Cortex of kidney (tissue), 1 donor: ENCODE measurements at places on chromosomes 7 and 10.

GRCh38 chr10:74871595-74872382 lies 45.4 kb downstream of the KAT6B start:
- DNase-seq: no peak

- DNase-seq: no peak
Observed at GRCh38 chr10:78419481-78420265, 386.0 kb downstream of the RPS24 start.

- DNase-seq: no peak
Observed at GRCh38 chr10:119209035-119209735, 1.8 kb downstream of the GRK5 start.

DNA sequence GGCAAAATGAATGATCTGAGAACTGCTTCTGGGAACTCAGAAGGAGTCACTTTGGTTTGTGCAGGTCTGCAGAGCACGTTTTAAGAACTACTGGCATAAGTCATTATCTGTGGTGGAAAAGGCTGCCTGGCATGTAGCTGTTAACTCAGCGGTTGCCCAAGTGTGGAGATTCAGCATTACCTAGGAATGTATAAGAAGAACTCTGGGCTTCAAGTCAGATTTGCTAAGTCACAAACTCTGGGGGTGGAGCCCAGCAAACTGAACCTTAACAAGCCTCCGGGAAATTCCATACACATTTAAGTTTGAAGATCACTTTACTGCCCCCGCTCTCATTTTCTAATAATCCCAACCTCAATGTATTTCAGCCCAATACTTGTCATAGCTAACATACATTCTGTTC lies 31.1 kb downstream of the PLXDC2 start:
- DNase-seq: no peak

DNA sequence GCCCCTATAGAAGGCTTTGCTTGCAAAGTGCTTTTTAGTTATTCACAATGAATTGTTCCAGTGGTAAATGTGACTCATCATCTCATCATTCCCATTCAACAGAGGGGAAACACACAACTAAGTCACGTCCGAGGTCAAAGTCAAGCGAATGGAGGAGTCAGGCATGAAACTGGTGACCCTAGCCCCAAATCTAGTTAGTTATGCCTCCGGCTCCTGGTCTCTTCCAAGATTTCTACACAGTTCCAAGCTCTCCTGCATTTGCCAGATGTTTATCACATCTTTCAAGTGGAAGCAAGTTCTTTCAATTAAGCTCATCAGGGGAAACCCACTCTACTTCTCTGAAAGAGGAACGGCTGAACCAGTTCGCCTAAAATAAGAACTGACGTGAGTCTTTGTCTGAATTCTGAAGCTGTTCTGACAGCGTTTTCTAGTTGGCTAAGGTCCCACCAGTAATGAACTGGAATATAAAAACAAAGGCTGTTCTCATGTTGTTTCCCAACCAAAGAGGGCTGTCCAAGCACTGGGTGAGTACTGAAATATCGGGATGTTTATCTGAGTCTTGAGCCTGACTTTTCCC lies 140.9 kb upstream of the NRBF2 start:
- DNase-seq: no peak

DNA sequence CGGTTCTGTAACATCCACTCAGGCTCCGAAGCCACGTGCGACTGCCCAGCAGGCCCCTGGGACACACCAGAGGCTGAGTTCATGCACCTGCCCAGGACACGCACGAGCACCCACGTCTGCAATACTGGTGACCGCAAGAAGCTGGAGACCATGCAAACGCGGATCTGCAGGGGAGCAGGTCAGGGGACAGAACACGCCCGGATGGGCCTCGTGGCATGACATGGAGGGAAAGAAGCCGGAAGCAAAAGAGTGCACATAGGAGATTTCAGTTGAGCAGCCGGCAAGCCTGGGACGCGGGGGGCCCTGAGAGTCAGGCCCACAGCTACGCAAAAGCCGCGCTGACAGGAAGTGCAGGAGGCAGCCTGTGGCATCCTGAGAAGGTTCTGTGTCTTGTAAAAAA lies 73.7 kb downstream of the FOXL3 start:
- DNase-seq: no peak

DNA sequence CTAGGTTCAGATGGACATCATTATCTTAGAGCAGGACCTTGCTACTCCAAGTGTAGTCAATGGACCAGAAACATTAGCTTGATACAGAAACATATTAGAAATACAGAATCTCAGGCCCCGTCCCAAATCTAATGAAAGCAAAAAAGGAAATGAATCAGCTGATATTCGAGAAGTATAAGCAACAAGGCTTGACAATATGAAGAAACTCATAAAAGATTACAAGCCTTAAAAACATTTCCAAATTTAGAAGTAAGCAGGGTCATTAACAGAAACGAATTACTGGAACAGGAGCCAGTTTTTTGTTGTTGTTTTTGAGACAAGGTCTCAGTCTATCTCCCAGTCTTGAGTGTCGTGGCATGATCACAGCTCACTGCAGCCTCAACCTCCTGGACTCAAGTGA lies 40.5 kb upstream of the GSAP start:
- DNase-seq: no peak

- DNase-seq: no peak
Observed at GRCh38 chr7:91031757-91032156, 232.5 kb upstream of the FZD1 start.

GRCh38 chr7:132065193-132065988 lies 509.0 kb upstream of the PODXL start:
- no peak for DNase-seq

DNA sequence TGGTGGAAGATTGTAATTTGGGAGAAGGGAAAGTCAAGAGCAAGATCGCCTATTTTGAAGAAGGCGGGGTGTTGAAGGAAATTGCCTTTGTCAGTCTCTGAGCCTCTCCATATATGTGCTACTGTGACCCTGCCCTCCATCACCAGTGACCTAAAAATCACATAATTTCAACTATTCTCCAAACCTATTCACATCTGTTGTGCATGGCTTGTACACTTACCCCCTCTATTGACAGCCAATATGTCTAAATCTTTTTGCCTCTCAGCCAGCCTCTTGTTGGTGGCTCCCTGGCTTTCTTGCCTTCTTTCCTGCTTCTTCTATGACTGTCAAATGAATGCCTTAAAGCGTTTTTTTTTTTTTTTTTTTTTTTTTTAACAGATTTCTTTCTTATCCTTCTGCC lies 295.6 kb downstream of the AUTS2 start:
- no peak for DNase-seq

DNA sequence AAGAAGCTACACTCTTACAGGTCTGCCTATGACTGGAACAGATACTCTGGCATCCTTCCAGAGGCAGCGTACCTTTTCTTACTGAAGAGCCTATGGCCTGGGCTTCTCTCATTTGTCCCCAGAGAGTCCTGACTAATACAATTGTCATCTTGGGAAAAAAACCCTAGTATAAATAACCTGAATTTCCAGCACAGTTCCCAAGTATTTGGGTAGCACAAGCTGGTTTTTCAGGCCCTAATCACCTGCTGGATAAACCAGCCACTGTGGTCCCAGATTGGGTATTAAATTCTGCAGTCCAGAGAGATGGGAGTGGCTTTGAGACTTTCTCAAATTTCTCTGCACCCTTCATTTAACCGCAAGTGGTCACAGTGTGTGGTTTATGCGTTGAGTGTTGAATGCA lies 186.8 kb upstream of the NEBL start:
- DNase-seq: no peak

DNA sequence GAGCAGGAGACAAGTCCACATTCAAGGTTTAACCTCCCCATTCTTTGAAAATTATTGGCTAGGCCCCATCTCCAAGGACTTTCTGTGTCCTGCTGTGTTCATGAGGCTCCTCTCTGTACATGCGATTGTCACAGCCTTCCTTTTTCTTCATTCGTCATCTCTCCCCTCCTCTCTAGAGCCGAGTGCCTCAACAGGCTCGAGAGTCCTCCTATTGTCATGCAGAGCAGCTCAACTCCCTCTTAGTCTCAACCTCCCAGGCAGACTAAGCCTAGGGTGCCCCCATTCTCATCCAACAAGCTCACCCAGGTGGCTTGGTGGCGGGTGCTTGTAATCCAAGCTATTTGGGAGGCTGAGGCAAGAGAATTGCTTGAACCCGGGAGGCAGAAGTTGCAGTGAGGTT lies 35.1 kb upstream of the SAMD8 start:
- no peak for DNase-seq

DNA sequence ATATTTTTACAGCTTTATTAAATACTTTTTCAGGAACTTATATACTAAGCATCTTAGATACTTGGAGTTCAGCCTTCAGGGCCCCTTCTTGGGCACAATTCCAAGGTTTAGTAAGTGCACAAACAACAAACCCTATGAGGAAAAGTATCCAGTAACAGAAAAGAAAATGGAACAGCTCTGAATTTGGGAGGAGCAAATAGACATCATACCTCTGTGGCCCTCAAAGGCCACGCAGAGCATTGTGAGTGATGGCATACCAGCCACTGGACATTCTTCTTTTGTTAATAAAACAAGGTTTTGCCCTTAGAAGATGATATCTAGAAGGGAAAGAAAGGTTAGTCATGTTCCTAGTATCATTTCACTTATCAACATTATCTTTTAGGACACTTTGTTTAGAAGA lies 46.0 kb downstream of the ST7 start:
- DNase-seq: no peak

GRCh38 chr7:64686493-64687184 lies 20.7 kb downstream of the ZNF107 start:
- DNase-seq: no peak

DNA sequence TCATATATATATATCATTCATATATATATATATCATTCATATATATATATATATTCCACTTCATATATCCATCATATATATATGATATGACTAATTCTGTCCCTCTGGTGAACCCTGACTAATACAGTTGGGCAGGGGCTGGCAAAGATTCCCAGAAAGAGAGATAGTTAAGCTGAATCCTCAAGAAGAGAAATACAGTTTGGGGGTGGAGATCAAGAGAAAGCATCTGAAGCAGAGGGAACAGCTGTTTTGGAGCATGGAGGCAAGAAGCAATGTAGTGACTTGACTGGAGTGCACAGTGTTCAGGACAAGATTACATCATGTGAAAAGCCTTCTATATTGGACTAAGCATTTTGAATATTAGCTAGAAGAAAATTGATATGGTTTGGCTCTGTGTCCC lies 540.7 kb downstream of the MAGI2 start:
- DNase-seq: no peak

DNA sequence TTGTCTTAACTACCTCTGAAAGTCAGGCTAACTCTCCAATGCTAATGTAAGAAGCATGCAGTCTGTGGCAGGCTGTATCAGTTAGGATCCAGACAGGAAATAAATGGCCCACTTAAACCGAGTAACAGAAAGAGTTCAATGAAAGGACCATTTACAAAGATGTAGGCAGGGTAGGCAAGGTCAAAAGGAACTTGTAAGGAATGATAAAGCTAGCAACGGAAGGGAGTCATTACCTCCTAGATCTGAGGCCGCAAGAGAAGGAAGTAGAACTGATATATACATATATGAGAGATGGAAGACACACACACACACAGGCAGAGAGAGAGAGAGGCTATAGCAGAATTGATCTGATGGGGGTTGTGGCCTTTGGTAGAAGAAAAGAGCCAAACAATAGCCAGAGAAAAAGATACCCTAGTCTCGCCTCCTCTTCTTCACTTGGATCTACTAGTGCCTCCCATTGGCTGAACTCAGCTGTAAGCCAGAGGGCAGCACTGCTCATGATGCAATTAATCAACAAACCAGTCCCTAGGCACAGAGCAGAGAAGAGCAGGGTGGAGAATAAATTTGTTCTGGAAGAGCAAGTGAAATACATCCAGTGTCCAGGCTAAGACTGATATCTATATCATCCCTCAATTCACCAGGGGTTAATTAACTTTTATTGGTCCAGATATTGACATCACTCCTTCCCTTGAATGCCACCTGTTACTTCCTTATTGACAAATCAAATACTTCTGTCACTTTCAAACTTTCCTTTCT lies 91.2 kb downstream of the LSMEM1 start:
- DNase-seq: no peak

- no peak for DNase-seq
Observed at GRCh38 chr7:67916571-67917436, 920.2 kb downstream of the TYW1 start.

DNA sequence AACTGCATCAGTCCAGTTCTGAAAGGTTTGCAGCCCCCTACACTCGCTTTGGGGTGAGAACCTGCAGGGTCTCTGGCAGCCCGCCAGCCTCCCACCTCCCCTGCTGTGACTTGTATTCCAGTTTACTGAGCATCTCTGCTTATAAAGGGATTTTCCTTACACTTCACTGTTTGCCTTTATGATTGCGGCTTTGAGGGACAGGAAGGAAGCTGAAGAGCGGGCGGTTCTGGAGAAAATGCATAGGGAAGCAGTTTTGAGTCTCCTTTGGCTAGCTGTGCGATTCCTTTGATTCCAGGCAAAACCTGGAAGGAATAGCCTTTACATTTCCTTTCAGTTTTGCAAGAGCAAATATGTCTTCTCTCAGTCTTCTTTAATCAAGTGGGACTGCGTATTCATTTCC lies 65.0 kb upstream of the TRIM8 start:
- DNase-seq: no peak

GRCh38 chr7:109318136-109318535 lies 748.5 kb downstream of the DNAJB9 start:
- no peak for DNase-seq

DNA sequence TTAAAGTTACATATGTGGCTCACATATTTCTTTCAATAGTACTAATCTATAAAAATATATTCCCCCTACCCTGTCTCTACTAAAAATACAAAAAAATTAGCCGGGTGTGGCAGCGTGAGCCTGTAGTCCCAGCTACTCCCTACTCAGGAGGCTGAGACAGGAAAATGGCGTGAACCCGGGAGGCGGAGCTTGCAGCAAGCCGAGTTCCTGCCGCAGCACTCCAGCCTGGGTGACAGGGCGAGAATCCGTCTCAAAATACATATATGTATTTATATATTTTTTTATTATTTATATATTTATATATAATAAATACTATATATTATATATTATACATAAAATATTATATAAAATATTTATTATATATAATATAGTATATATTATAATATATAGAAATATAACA lies 69.7 kb upstream of the GRM3 start:
- DNase-seq: no peak

DNA sequence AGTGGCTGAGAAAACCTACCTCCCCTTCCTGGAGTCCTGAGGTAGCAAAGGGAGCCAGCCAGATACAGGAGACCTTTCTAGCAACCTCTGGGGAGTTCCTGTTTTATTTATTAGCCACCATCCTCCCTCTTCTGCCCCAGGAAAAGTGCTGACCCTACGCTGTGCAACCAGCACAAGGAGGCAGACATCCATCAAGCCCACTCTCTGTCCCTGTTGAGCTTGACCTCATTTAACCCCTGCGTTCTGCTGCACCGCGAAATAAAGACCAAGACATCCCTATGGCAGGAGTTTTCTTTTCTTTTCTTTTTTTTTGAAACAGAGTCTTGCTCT lies 25.3 kb upstream of the ANKRD2 start:
- DNase-seq: no peak

- DNase-seq: no peak
Observed at GRCh38 chr7:46224363-46224762, 303.3 kb upstream of the IGFBP3 start.
